ENCODE measurements at places on chromosomes 12 and 14.

DNA sequence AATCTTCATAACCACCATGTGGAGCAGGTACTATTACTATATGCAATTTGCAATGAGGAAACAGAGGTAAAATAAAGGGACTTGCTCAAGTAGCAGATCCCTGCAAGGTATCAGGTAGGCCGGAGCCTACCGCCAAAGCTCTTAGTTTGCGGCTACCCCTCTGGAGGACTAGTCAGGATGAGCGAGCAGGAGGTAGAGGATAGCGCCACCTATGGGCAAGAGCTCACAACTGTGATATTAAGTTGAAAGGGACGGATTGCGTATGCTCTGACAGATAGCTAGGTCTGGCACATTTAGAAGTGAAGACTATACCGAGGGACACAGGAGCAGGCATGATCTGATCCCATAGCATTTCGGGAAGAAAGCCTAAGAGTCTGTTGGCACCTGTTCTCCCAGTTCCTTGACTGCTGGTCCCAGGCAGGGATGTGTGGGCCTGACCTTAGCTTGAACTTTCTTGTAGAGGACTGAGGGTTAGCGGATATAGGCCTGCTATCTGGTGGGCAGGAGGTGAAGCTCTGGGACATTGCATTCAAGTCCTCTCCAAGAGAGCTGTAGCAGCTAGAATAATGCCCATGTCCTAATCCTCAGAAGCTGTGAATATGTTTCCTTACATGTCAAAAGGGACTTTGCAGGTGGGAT is 48.0 kb downstream of the SLC17A8 start:
- peak; percentile 73 for ATAC-seq

DNA sequence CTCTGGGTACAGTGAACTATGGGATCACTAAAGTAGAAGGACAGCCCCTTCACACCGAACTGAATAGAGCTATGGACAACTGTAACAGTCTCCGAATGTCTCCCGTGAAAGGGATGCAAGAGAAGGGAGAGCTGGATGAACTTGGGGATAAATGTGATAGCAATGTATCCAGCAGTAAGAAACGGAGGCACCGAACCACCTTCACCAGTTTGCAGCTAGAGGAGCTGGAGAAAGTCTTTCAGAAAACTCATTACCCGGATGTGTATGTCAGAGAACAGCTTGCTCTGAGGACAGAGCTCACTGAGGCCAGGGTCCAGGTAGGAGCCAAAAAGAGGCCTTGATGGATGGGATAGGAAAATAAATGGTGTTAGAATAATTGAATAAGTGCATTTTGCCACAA is 3.5 kb downstream of the ALX1 start:
- no peak for ATAC-seq

- no peak for ATAC-seq
Observed at GRCh38 chr12:92757597-92758121, 54.9 kb downstream of the PLEKHG7 start.

DNA sequence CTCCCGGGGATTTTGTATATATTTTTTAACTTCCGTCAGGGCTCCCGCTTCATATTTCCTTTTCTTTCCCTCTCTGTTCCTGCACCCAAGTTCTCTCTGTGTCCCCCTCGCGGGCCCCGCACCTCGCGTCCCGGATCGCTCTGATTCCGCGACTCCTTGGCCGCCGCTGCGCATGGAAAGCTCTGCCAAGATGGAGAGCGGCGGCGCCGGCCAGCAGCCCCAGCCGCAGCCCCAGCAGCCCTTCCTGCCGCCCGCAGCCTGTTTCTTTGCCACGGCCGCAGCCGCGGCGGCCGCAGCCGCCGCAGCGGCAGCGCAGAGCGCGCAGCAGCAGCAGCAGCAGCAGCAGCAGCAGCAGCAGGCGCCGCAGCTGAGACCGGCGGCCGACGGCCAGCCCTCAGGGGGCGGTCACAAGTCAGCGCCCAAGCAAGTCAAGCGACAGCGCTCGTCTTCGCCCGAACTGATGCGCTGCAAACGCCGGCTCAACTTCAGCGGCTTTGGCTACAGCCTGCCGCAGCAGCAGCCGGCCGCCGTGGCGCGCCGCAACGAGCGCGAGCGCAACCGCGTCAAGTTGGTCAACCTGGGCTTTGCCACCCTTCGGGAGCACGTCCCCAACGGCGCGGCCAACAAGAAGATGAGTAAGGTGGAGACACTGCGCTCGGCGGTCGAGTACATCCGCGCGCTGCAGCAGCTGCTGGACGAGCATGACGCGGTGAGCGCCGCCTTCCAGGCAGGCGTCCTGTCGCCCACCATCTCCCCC is 777 bp downstream of the ASCL1 start:
- ATAC-seq: peak; percentile 57

DNA sequence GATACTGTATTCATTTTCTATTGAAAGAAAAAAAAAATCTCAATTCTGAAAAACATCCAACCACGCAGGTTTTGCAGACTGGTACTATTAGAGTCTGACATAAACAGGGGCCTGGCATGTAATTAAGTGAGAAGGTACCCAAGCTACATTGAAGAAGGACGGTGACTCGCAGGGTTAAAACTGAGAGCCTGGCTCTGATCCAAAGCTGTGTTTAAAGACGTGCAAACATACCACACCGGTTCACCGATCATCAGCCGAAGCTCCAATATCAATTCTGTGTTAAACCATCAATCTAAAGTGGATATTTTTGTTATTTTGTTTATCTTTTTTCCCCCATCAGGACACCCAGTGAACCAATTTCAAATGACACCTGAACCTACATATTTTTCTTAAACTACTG is 108.1 kb upstream of the DIO3 start:
- no peak for ATAC-seq

- no peak for ATAC-seq
Observed at GRCh38 chr14:57796556-57796955, 69.3 kb downstream of the SLC35F4 start.

DNA sequence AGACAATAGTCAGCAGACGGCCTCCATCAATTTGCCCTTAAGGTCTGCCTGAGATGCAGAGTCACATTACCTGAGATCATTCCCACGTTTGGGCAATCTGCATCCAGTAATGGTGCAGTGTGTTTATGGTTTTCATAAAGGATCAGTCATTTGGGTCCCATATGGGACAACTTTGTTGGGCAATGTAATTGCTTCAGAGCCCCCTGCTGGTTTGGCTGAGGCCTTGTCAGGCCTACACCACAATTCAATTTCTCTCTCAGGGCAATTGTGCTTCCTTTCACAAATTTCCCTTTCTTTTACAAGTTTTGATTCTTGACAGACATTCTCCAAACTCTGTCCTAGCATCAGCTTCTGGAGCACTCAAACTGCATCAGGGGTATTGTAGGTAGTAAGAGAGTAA is 191.2 kb upstream of the SSTR1 start:
- ATAC-seq: no peak

- peak; percentile 89 for ATAC-seq
Observed at GRCh38 chr14:73136387-73137225, at the start of gene PSEN1. TSS of gene PSEN1 (plus strand) at chr14:73136507. CDS start at chr14:73148020, 11,513 bp downstream.

GRCh38 chr14:50092006-50092555 is 24.3 kb downstream of the VCPKMT start:
- no peak for ATAC-seq

GRCh38 chr12:50453872-50454271 is 50.9 kb upstream of the DIP2B start:
- ATAC-seq: no peak

GRCh38 chr14:105858676-105859025 is 332.3 kb downstream of the TMEM121 start:
- no peak for ATAC-seq

DNA sequence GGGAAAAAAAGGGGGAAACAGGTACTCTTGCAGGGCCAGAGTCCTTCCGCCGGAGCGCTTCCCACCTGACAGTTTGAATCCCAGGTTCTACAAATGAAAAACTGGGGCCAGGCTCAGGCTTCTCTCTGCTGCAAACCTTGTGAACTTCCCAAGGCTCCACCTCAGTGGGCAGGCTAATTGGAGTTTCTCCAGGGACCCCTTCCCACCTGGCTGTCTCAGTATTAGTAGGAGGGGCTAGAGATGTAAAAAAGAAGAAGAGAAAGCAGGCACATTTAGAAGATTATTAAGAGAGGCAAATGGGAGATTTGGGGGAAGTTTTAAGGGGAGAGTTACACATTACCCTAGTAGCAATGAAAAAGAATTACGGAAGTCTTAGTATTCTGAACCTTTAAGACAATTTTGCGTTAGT is 20.0 kb upstream of the CLEC2D start:
- ATAC-seq: no peak

DNA sequence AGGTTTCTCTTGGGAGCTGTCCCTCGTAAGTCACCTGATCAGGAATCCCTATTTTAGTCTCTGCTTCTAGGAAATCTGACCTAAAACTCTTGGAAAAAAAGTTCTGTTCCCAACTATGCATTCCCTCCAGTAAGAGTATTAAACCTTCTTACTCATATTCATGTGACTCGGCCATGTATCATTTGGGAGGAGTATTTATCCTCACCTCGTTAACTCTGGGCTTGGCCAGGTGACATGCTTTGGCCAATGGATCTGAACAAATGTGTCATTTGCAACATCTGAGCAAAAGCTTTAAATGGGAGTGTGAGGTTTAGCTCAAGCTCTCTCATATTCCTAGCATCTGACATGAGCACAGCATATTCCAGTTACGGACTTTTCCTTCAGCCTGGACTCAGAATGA is 226.8 kb downstream of the NUAK1 start:
- ATAC-seq: no peak

DNA sequence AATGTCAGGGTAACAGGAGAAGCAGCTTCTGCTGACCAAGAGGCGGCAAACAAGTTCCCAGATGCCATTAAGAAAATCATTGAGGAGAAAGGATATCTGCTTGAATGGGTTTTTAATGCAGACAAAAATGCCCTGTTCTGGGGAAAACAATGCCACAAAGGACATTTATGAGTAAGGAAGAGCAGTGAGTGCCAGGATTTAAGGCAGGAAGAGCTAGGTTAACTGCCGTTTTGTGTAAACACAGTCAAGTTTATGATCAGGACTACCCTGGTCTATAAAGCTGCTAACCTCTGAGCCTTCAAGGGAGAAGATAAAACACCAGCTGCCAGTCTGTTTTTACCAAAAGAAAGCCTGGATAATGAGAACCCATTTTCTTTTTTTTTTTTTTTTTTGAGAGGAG is 8.5 kb downstream of the MAPKAPK5 start:
- no peak for ATAC-seq

- no peak for ATAC-seq
Observed at GRCh38 chr12:121114019-121114639, 18.5 kb upstream of the P2RX7 start.

DNA sequence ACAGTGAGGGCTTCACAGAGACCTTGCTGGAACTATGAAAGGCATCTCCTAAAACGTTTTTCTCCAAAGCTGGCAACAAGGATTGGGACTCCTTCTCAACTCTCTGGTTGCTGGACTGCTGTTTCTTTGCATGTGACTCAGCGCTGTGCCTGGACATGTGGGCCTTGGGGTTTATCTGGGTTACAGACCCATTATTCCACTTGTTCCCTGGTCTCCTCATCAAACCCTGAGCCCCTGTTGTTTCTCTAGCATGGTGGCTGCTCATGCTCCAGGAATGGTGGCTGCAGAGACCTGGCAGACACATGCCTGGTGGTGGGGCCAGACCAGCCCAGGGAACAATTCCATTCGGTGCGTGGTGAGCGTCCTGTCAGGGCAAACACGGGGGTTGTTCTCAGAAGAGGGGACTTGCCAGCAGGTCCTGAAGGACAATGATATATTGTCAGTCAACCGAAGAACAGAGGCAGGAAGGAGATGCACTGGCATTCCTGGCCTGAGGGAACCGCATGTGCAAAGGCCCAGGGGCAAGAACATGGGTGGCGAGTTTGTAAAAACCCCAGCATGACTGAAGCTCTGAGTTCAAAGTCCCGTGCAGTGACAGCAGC is 320.1 kb upstream of the RTL1 start:
- ATAC-seq: no peak

GRCh38 chr12:14767617-14768016 is 35.7 kb downstream of the WBP11 start:
- ATAC-seq: no peak

DNA sequence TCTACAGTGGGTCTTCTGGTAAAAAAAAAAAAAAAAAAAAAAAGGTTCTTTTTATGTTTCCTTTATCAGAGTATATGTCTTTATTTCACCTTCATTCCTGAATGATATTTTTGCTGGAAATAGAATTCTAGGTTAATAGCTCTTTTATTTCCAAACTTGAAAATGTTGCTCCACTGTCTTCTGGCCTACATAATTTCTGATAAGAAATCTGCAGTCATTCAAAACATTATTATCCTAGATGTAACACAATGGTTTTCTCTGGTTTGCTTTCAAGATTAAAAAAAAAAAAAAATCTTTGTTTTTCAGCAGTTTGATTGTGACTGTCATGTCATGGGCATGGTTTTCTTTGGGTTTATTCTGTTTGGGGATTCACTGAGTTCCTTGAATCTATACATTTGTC is 19.5 kb downstream of the DCP1B start:
- no peak for ATAC-seq

- no peak for ATAC-seq
Observed at GRCh38 chr12:133203344-133204263, 22.3 kb downstream of the ZNF268 start.

- no peak for ATAC-seq
Observed at GRCh38 chr12:131261906-131262305, 308.2 kb downstream of the ADGRD1 start.

DNA sequence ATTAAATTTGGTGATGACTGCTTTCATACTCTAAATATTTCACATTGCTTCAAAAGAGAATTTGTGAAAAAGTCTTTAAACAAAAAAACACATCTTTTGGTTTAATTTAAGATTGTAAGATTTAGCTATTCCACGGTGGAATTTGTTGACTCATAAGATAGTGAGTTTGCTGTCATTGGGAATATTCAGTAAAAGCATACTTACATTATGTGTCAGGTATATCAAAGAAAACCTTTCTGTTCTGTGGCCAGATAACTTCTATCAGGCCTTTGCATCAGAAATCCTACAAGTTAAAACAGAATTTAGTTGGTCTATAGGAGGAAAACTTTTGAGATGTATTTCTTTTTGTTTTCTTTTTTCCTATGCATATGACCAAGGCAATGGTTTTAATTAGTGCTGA is 148.8 kb upstream of the E2F7 start:
- ATAC-seq: peak; percentile 95

GRCh38 chr12:55720071-55720564 is at the start of gene RDH5:
TSS of gene RDH5 (plus strand) at chr12:55720393. CDS start at chr12:55721185, 792 bp downstream.
- ATAC-seq: peak; percentile 1

DNA sequence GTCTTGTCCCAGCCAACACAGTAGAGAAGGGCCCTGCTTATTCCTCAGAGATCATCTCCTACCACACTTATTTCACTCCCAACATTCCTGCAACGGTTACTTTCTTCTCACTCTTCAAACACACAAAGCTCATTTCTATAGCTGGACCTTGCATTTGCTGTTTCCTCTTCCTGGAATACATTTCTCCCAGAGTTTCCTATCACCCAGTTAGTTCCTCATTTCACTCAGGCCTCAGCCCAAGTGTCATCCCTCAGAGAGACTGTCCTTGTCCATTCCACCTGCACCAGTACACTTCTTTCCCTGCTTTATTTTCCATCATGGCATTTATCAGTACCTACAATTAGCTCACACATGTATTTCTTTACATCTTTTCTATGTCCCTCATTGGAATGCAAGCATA is 14.7 kb upstream of the STK38L start:
- ATAC-seq: no peak

GRCh38 chr12:88472248-88472647 is 108.0 kb downstream of the KITLG start:
- ATAC-seq: no peak

- peak; percentile 95 for ATAC-seq
Observed at GRCh38 chr14:60485598-60486251, at the start of gene C14orf39. TSS of gene C14orf39 (minus strand) at chr14:60486063. CDS start at chr14:60485078, 985 bp downstream.
